Stomach (tissue), 19 donors: ENCODE measurements at places on chromosomes 16 and 17.

- H3K4me3 ChIP-seq = no peak overlapping the region
- H3K27ac ChIP-seq = no peak overlapping the region
- no peaks in the 10 kb centered on the region for H3K4me1 ChIP-seq
- DNase-seq = peak; percentile 95
- peaks cover 28% of the 10 kb centered on the region for H3K36me3 ChIP-seq
Measured at GRCh38 chr16:96935-97381, 18.9 kb downstream of the MPG start.

DNA sequence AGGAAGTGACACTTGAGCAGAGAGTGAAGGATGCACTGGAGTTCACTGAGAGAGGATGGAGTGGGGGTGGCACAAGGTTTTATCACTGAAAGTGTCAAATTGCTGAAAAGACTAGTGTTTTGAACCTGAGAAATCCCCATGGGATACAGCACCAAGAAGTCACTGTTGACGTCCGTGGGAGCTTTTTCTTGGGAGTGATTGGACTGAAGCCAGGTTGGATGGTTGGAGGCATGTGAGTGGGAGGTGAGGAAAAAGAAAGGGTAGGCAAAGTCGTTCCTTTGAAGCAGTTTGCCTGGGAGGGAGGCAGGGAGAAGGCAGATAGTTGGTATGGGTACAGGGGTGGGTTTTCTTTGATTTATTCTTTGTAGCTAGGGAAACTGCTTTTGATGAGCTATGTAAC lies 39.9 kb upstream of the SDK2 start:
- no peaks in the 10 kb centered on the region for H3K36me3 ChIP-seq
- H3K27me3 ChIP-seq = no peaks in the 10 kb centered on the region
- no peak overlapping the region for H3K4me3 ChIP-seq

DNA sequence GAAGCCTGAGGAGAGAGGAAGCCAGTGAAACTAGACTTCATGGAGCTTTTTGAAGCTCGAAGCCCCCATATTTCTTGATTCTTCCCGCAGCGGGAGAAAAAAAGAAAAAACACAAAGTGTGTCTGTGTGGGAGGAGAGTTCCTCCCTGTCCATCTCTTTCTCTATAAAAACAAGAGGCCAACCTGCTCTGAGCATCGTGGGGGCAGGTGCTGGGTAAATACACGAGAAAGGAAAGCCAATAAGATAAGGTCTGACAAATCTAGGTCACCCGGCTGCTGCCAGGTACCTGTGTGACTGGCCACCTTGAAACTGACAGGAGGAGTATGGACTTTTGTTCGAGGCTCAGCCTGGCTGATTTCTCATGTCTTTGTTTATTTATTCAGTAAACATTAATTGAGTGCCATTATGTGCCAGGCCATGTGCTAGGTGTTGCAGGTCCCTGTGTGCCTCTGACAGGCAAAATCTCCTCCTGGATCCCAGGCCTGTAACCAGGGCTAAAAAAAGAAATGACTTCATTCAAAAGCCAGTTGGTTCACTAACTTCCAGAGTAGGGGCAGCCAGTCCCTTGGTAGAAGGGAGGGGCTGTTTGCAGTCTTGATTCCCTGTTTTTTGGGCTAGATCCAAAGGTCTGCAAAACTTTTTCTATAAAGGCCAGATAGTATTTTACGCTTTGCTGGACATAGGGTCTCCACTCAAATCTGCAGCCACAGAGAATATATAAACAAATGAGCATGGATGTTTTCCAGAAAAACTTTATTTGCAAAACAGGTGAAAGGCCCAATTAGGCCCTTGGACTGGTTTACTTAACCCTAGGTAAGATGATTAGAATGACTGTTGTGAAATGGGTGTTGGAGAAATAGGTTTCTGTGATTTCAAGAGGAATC lies 35.6 kb downstream of the YPEL2 start:
- H3K4me1 ChIP-seq = peaks cover 99% of the 10 kb centered on the region
- DNase-seq = peak; percentile 92
- peak overlapping the region; percentile 81 for H3K27ac ChIP-seq
- no peaks in the 10 kb centered on the region for H3K27me3 ChIP-seq
- H3K36me3 ChIP-seq = no peaks in the 10 kb centered on the region
- no peak overlapping the region for H3K4me3 ChIP-seq

GRCh38 chr16:11835891-11836649 lies 15.3 kb downstream of the RSL1D1 start:
- DNase-seq = no peak
- H3K4me3 ChIP-seq = no peak overlapping the region
- no peaks in the 10 kb centered on the region for H3K27me3 ChIP-seq
- H3K27ac ChIP-seq = no peak overlapping the region
- no peaks in the 10 kb centered on the region for H3K4me1 ChIP-seq

GRCh38 chr17:8031950-8032349 lies 6.9 kb upstream of the ALOX15B start:
- peaks cover 58% of the 10 kb centered on the region for H3K27me3 ChIP-seq
- no peaks in the 10 kb centered on the region for H3K36me3 ChIP-seq
- H3K27ac ChIP-seq = no peak overlapping the region

GRCh38 chr16:74865922-74866598 lies 91.4 kb upstream of the FA2H start:
- no peak overlapping the region for H3K4me3 ChIP-seq
- H3K27me3 ChIP-seq = no peaks in the 10 kb centered on the region
- no peaks in the 10 kb centered on the region for H3K4me1 ChIP-seq
- DNase-seq = no peak
- H3K27ac ChIP-seq = no peak overlapping the region

- no peaks in the 10 kb centered on the region for H3K27me3 ChIP-seq
- no peak for DNase-seq
Measured at GRCh38 chr17:59752446-59752845, 45.0 kb downstream of the VMP1 start.

DNA sequence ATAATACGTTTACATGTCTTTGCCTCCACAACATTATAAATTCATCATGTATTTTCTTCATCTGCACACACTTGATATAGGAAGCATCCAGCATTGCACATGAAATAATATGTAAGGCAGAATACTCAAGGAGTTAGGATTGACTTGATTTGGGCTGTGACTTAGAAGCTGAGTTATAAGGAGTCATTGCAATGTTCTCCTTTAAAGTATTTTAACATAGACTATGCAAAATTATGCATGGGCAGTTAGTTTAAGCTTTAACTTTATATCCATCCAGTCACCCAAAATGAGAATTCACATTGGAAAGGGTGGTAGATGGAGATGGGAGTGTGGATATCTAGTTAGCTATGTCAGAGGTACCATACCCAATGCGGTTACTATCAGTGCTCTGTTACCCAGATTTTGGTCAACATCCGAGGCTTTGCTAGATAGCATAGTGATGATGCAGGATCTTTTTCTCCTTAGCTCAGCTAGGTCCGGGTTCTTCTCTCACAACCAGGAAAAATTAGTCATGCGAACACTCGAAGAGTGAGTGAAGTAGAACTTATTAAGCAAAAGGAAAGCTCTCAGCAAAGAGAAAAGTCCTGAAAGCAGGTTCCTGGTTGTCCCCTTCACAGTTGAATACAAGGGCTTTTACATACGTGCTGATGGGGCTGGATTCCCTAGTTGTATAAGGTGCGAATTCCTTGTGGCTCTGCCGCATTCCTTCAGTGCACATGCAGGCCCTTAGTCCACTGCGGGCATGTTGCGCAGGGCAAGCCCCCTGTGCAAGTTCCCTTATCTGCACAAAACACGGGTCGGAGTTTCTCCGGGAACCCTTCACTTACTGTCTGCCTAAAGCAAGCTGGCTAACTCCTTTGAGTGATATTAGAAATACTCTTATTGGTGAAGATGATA lies 73.1 kb upstream of the FAM20A start:
- H3K27me3 ChIP-seq = no peaks in the 10 kb centered on the region
- H3K4me3 ChIP-seq = no peak overlapping the region
- no peaks in the 10 kb centered on the region for H3K4me1 ChIP-seq
- H3K27ac ChIP-seq = no peak overlapping the region
- DNase-seq = no peak

DNA sequence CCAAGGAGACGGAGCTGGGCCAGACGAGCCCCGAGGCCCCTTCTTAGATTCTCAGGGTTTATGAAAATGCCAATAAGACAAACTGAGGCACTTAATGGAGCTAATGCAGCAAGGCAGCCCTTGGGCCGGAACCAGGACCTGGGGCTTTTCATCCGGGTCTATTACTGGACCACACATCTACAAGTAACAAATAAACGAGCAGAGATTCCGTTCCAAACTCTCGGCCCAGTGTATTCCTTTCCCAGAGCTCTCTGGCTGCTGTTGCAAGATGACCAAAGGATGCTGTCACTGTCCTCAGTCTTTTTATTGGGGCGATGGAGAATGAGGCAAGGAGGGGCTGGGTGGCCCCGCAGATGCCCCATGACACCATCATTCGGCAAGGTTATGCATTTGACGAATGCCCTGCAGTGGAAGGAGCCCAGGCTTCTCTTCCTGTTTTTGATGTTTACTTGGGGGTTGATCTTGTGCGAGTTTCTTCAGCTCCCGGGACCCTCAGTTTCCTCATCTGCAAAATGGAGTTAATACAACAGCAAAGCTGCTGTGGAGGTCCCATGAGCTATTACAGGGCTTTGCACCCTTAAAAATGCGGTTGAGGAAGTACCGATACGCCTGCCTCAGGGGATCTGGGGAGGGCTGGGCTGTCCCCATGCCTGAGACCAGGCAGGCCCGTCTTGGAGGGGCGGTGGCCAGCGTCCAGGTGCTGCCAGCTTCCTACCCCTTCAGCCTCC lies 1.1 kb upstream of the NTN1 start:
- peaks cover 62% of the 10 kb centered on the region for H3K27me3 ChIP-seq
- no peak for DNase-seq
- peaks cover 35% of the 10 kb centered on the region for H3K4me1 ChIP-seq
- H3K27ac ChIP-seq = peak overlapping the region; percentile 87
- H3K4me3 ChIP-seq = peak overlapping the region; percentile 77

DNA sequence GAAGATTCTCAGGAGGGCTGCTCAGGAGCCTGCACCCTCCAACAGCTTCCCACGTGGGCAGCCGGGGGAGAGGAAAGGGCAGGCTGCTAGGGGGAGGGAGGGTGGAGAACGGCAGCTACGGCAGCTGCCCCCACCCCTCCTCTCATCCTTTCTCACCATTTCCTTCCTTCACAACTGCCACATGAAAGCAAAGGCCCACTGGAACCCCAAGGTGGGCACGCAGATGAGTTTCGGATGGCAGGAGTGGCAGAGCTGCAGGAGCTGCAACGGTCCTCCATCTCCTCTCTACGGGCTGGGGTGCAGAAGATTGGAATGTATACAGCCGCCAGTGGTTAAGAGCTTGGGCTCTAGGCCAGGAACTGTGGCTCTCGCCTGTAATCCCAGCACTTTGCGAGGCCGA lies 77.7 kb downstream of the GAS7 start:
- H3K4me1 ChIP-seq = peaks cover 75% of the 10 kb centered on the region
- no peak overlapping the region for H3K4me3 ChIP-seq
- no peaks in the 10 kb centered on the region for H3K36me3 ChIP-seq
- DNase-seq = no peak
- H3K27ac ChIP-seq = no peak overlapping the region

DNA sequence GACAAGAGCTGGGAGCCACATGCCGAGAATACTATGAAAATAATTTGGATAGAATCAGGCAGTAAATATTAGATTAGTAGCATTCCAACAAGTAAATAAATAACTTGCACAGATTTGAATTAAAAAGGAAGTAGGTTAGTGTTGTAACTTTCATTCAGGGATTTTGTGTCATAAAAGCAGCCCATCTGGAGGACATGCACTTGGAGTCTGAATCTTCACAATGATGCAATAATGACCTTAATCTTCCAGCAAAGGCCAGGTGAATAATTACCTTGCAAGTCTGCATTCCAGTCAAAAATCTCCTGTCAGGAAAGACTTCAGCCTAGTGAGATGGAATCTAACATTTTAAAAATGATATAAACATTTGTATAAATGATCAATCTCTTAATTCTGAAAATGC lies 518.1 kb downstream of the KCNJ2 start:
- no peak overlapping the region for H3K27ac ChIP-seq
- no peaks in the 10 kb centered on the region for H3K36me3 ChIP-seq
- H3K4me3 ChIP-seq = no peak overlapping the region
- H3K27me3 ChIP-seq = no peaks in the 10 kb centered on the region
- no peak for DNase-seq

GRCh38 chr16:5064915-5065314 lies 841 bp downstream of the C16orf89 start:
- peak overlapping the region; percentile 73 for H3K27ac ChIP-seq
- peak overlapping the region; percentile 25 for H3K4me3 ChIP-seq
- peak; percentile 82 for DNase-seq
- H3K27me3 ChIP-seq = no peaks in the 10 kb centered on the region
- peaks cover 16% of the 10 kb centered on the region for H3K36me3 ChIP-seq

- no peak overlapping the region for H3K27ac ChIP-seq
- H3K4me3 ChIP-seq = no peak overlapping the region
- H3K27me3 ChIP-seq = no peaks in the 10 kb centered on the region
- DNase-seq = no peak
- H3K4me1 ChIP-seq = peaks cover 31% of the 10 kb centered on the region
Measured at GRCh38 chr17:19642373-19642893, 6.1 kb upstream of the ALDH3A2 start.

GRCh38 chr16:47142486-47142820 lies 1.3 kb downstream of the NETO2 start:
- no peak for DNase-seq
- H3K4me3 ChIP-seq = peak overlapping the region; percentile 61

GRCh38 chr16:55242667-55243066 lies 81.3 kb upstream of the IRX6 start:
- H3K4me3 ChIP-seq = no peak overlapping the region
- no peaks in the 10 kb centered on the region for H3K27me3 ChIP-seq
- H3K4me1 ChIP-seq = no peaks in the 10 kb centered on the region
- no peak overlapping the region for H3K27ac ChIP-seq
- no peaks in the 10 kb centered on the region for H3K36me3 ChIP-seq
- no peak for DNase-seq

DNA sequence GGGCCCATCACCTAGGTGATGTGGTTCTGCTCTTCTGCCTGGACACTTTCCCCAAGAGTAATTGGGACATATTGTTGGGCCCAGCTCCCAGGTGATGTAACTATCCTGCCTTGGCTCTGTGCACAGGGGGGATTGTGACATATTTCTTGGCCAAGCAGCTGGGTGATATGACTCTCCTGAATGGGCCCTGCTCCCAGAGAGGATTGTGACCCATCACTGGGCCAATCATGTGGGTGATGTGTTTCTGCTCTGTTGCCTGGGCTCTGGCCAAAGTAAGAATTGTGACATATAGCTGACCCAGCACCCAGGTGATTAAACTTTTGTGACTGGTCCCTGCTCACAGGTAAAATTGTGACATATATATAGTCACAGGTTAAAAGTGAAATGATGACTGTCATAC lies 1904.9 kb downstream of the TP53TG3F start:
- no peak for DNase-seq
- H3K4me3 ChIP-seq = no peak overlapping the region
- no peaks in the 10 kb centered on the region for H3K27me3 ChIP-seq
- H3K36me3 ChIP-seq = no peaks in the 10 kb centered on the region

DNA sequence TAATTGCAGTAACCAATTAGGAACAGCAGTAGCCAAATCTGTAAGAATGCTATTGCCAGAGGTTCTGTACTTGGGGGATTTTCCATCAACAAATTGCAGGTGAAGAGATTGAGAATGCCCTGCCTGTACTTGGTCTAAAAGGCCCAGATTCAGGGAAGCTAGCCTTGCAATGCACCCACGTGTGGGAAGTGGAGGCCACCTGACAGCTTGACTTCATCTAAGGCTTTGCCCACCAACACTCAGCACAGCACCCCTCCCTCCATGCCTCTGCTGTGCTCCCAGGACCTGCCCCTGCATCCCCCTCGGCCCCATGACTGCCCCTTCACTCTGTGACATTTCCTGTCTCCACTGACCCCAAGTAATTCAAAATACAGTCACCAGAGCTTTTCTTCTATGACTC lies 79.1 kb upstream of the CDH5 start:
- H3K4me3 ChIP-seq = no peak overlapping the region
- DNase-seq = no peak
- H3K36me3 ChIP-seq = no peaks in the 10 kb centered on the region
- no peak overlapping the region for H3K27ac ChIP-seq
- no peaks in the 10 kb centered on the region for H3K27me3 ChIP-seq
- H3K4me1 ChIP-seq = no peaks in the 10 kb centered on the region
